Ovary (tissue), 10 donors: ENCODE measurements at places on chromosomes 6 and 20. TPM values are rescaled to one million over a fixed set of nuclear protein-coding genes. Genes with fewer than 3 reads are reported as not detected.

DNA sequence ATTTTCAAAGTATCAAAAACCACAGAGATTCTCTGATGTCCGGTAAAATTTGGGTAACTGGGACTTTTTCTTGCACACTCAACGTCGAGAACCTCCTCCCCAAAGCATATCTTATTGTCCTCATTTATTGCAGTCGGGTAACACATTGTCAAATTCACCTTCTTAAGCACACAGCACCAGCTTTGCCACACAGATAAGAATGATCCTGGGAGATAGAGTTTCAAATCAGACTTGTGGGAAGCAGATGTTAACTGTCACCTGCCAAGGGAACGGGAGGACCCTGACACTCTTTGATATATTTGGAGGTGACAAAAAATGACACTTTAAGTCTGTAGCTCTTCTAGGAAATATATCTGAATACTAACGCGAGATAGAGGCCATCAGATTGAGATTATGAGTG lies 282.1 kb upstream of the BMP2 start:
- no peak overlapping the region for H3K27ac ChIP-seq
- no peaks in the 10 kb centered on the region for H3K4me1 ChIP-seq
- no peak overlapping the region for H3K4me3 ChIP-seq
- no peaks in the 10 kb centered on the region for H3K36me3 ChIP-seq
- no peaks in the 10 kb centered on the region for H3K27me3 ChIP-seq
- DNase-seq, result no peak

GRCh38 chr6:130676077-130676772 lies 151.0 kb upstream of the SMLR1 start:
- no peaks in the 10 kb centered on the region for H3K27me3 ChIP-seq
- peaks cover 14% of the 10 kb centered on the region for H3K4me1 ChIP-seq
- H3K27ac ChIP-seq, result peak overlapping the region; percentile 33

DNA sequence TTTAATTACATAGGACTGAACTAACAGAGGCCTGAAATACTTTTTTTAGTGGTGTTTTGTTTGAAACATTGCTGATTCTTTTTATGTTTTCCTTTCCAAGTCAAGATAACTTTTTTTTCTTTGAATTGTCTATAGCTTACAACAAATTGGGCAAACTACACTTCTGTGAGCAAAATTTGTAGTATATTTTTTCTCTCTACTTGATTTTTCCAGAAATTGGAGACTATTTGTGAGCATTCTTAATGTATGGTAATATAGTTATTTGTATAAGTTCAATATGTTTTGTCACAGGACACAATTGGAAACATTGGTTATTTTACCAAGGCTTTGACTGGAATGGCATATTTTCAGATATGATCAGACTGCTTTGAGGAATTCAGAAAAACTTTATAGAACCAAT lies 216.5 kb downstream of the SYNE1 start:
- H3K4me1 ChIP-seq, result no peaks in the 10 kb centered on the region
- no peaks in the 10 kb centered on the region for H3K36me3 ChIP-seq
- no peak for DNase-seq

DNA sequence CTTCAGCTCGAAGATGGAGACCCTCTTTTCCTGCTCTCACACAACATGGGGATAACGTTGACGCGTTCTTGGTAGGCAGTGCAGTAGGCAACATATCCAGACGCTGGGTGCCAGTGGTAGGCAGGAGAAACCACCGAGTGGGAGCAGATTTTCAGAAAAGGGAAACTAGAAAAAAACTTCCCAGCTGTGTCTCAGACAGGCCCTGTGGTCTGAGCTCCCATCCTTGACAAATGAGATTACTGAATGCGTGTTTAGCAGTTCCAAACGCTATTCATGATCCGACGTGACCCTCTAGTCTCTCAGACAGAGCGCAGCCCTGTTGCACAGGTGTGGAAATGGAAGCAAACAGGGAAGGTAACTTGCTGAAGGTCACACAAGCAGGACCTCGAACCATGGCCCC lies 83.9 kb upstream of the DUSP22 start:
- H3K27me3 ChIP-seq, result no peaks in the 10 kb centered on the region
- no peaks in the 10 kb centered on the region for H3K36me3 ChIP-seq
- H3K4me3 ChIP-seq, result no peak overlapping the region
- no peaks in the 10 kb centered on the region for H3K4me1 ChIP-seq
- DNase-seq, result no peak

DNA sequence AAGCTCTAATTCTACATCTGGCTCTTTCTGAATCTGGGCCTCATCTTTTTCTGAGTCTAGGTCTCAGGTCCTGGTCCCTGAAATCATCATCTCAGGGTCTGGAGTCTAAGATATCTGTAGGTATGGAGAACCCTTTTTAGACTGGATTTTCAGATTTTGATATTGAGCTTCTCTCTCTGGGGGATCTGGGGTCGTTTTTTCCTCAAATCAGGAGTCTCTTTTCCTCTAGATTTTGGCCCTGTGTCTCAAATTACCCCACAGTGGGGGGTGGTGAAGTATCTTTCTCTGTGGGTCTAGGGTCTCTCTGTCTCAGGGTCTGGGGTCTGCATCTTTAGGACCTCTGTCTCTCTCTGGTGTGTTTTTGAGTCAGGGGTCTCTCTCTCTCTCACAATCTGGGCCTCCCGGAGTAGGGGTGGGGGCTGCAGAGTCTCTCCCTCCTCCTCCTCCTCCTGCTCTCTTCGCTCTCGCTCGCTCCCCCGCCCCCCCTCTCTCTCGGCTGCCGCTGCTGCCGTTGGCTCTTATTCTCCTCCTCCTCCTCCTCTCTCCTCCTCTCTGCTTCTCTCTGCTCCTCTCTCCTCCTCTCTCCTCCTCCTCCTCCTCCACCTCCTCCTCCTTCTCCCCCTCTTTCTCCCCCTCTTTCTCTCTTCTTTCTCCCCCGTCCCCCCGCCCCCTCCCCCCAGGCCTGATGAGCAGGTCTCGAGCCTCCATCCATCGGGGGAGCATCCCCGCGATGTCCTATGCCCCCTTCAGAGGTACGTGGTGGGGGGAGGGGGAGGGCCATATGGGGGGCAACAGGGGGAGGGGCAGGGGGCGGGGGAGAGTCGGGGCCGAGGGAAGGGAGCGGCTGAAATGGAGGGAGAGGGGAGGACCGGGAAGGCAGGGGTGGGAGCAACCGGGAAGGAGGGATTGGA lies at the start of gene SYNGAP1:
Gene SYNGAP1, plus strand, starts transcription at position 486 of the 911 bp plus-strand sequence. Its CDS starts 200 bp downstream, at position 686.
- peak within 1 kb of the TSS; percentile 92 for H3K27ac ChIP-seq
- peaks cover 13% of the 10 kb centered on the region for H3K4me1 ChIP-seq
- no peaks in the 10 kb centered on the region for H3K36me3 ChIP-seq

GRCh38 chr6:48817333-48818051 lies 645.6 kb downstream of the MMUT start:
- no peak for DNase-seq
- H3K27ac ChIP-seq, result no peak overlapping the region
- no peaks in the 10 kb centered on the region for H3K4me1 ChIP-seq
- no peaks in the 10 kb centered on the region for H3K36me3 ChIP-seq

DNA sequence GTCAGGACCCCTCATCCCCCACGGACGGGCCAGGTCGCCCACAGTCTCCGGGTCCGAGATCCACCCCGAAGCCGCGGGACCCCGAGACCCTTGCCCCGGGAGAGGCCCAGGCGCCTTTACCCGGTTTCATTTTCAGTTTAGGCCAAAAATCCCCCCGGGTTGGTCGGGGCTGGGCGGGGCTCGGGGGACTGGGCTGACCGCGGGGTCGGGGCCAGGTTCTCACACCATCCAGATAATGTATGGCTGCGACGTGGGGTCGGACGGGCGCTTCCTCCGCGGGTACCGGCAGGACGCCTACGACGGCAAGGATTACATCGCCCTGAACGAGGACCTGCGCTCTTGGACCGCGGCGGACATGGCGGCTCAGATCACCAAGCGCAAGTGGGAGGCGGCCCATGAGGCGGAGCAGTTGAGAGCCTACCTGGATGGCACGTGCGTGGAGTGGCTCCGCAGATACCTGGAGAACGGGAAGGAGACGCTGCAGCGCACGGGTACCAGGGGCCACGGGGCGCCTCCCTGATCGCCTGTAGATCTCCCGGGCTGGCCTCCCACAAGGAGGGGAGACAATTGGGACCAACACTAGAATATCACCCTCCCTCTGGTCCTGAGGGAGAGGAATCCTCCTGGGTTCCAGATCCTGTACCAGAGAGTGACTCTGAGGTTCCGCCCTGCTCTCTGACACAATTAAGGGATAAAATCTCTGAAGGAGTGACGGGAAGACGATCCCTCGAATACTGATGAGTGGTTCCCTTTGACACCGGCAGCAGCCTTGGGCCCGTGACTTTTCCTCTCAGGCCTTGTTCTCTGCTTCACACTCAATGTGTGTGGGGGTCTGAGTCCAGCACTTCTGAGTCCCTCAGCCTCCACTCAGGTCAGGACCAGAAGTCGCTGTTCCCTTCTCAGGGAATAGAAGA lies 978 bp downstream of the HLA-A start:
- H3K36me3 ChIP-seq, result no peaks in the 10 kb centered on the region
- H3K4me3 ChIP-seq, result peak overlapping the region; percentile 73
- H3K4me1 ChIP-seq, result peaks cover 5% of the 10 kb centered on the region
- H3K27ac ChIP-seq, result peak overlapping the region; percentile 57
- peak; percentile 45 for DNase-seq
- H3K27me3 ChIP-seq, result no peaks in the 10 kb centered on the region

- H3K4me1 ChIP-seq, result no peaks in the 10 kb centered on the region
- DNase-seq, result no peak
- no peak overlapping the region for H3K27ac ChIP-seq
- no peaks in the 10 kb centered on the region for H3K27me3 ChIP-seq
These were observed 4.9 kb upstream of the LRRN4 start for GRCh38 chr20:6058684-6059295.

DNA sequence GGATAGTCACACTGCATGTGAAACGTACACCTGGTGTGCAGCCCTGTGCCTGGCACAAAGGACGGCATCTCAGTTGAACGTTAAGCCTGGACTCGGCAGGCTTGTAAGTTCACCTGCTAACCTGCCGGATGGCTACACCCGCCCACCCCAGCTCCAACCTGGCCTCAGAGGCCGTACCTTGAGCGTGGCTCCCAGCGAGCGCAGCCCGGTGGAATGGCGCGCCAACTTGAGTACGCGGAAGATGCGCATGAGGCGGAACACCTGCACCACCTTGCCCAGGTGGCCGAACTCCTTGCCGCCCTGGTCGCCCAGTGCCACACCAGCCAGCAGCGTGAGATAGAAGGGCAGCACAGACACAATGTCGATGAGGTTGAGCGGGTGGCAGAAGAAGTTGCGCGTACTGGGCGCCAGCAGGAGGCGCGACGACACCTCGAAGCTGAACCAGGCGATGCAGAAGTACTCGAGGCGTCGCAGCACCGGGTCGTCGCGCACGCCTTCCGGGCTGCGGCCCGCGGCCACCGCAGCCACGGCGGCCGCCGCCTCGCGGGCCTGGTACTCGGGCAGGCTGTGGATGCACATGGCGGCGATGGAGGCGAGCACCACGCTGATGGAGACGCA lies 3.3 kb downstream of the KCNS1 start:
- H3K4me1 ChIP-seq, result no peaks in the 10 kb centered on the region
- H3K4me3 ChIP-seq, result no peak overlapping the region
- DNase-seq, result no peak

- no peaks in the 10 kb centered on the region for H3K27me3 ChIP-seq
- no peak overlapping the region for H3K4me3 ChIP-seq
- H3K36me3 ChIP-seq, result no peaks in the 10 kb centered on the region
These were observed 62.7 kb downstream of the DZANK1 start for GRCh38 chr20:18404172-18404571.

DNA sequence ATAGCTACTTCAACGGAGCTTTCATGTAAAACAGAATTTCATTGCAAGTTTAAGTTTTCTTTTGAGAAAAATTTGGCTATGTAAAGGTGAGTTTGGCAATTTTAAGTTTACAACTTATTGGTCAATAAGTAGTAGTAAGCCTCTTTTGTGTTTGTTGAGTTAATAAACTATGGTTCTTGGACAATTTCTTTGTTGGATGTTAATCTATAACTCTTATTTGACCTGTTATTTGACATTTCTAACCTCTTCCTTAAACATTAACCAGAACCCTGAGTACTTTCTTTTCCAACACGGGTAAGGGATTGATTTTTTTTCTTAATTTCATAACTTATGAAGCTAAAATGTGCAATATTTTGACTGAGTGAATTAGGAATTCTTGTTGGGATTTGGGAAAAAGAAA lies 354.4 kb downstream of the PRKN start:
- no peak overlapping the region for H3K27ac ChIP-seq
- H3K4me1 ChIP-seq, result no peaks in the 10 kb centered on the region
- DNase-seq, result no peak
- H3K36me3 ChIP-seq, result no peaks in the 10 kb centered on the region

- no peak overlapping the region for H3K4me3 ChIP-seq
- H3K27me3 ChIP-seq, result no peaks in the 10 kb centered on the region
- H3K27ac ChIP-seq, result no peak overlapping the region
- H3K4me1 ChIP-seq, result no peaks in the 10 kb centered on the region
- no peaks in the 10 kb centered on the region for H3K36me3 ChIP-seq
These were observed 39.9 kb downstream of the TBC1D7 start for GRCh38 chr6:13288481-13288880.

DNA sequence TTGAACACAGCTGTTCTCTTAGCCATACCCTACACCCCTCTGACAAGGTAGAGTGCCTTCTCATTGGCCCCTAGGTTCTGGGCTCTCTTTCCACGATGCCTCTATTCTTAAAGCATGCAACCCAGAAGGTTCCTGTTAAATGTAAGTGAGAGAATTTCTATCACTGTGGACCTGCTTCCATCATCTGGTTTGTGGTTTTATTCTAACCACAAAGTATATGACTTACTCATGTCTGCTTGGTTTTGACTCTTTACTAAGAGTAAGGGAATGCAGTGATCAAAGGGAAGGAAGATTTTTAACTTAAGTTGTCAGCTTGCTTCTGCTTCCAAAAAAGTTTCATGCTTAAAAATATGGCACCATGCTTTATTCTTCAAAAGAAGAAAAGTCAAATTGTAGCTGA lies 80.2 kb downstream of the ANKEF1 start:
- H3K4me1 ChIP-seq, result no peaks in the 10 kb centered on the region
- no peak overlapping the region for H3K27ac ChIP-seq
- DNase-seq, result no peak

DNA sequence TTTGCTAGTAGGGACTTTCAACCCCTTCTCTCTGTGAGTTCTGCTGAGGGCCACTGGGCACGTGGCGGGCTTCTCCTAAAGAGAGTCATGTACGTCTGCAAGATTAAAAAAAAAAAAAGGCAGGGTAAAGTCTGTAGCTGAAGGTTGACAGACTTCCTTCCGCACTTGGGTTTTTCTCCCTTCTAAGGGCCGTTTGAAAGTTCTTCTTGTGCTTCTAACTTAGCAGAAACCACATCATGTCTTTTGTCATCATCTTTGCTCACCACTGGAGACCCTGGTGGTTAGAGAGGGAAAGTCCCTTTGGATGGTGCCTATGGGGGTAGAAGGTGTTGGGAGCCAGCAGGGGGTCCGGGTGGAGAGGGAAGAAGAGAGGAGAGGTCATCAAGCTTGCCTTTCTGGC lies 31.4 kb downstream of the PRDM1 start:
- no peak for DNase-seq
- H3K36me3 ChIP-seq, result no peaks in the 10 kb centered on the region
- no peak overlapping the region for H3K27ac ChIP-seq
- H3K4me3 ChIP-seq, result no peak overlapping the region
- no peaks in the 10 kb centered on the region for H3K27me3 ChIP-seq

Gene ULBP3
- 2.3 TPM for polyA plus RNA-seq

Gene CFAP61
- polyA plus RNA-seq, result 0.12 TPM

Gene PEX3
- 12.0 TPM for polyA plus RNA-seq

Gene PDYN
- polyA plus RNA-seq, result not detected

Gene TPBG
- polyA plus RNA-seq, result 4.1 TPM

Gene MAS1L
- 0.15 TPM for polyA plus RNA-seq

Gene RHAG
- not detected for polyA plus RNA-seq

Gene SDC4
- polyA plus RNA-seq, result 17.3 TPM

Gene SPATS1
- polyA plus RNA-seq, result not detected

Gene BMP2
- polyA plus RNA-seq, result 4.1 TPM

Gene CD40
- polyA plus RNA-seq, result 35.7 TPM

Gene CDKN1A
- 134 TPM for polyA plus RNA-seq

Gene TREML4
- polyA plus RNA-seq, result not detected

Gene MUC22
- not detected for polyA plus RNA-seq

Gene SRSF12
- 1.9 TPM for polyA plus RNA-seq

Gene SUMO4
- 0.53 TPM for polyA plus RNA-seq
